Brain (organoid and tissue), 16 donors: ENCODE measurements at places on chromosomes 5 and 9.

- no peak for DNase-seq
These were observed 2.0 kb downstream of the LHX2 start for GRCh38 chr9:124013309-124014210.

DNA sequence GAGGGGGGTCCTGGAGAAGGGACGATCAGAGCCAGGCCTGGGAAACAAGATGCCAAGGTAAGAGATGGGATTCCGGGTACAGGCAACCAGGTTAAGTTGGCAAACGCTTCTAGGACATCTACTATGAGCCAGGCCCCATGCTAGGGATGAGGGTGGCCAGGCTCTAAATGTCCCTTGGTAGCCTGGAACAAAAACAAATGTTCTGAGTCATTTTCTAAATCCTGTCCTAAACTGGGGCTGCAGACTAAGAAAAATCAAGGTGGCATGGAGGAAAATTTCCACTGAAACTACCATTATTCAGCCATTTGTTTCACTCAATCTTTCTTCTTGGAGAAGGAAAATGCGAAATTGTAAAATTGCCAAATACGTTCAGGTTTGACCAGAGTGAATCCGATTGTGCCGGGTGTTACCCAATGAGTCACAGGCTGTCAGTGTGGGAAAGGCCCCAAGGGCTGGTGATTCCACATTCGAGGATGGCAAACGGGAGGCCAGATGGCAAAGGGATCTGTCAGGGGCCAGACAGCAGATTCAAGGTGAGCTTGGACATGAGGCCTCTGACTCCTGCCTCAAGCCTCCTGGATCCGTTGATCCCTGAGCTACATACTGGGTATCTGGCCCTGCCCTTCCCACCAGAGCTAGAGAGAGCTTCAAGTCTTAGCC is 57.6 kb downstream of the PAX5 start:
- DNase-seq = no peak

GRCh38 chr9:17425384-17425783 is 153.5 kb upstream of the SH3GL2 start:
- DNase-seq = no peak

DNA sequence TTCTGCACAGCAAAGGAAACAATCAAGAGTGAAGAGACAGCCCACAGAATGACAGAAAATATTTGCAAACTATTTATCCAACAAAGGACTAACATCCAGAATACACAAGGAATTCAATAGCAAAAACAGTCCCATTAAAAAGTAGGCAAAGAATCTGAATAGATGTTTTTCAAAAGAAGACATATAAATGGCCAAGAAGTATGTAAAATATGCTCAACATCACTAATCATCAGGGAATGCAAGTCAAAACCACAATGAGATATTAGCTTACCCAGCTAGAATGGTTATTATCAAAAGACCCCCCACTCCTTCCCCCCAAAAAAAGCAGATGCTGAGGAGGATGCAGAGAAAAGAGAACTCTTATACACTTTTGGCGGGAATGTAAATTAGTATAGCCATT is 13.4 kb upstream of the OR13C8 start:
- no peak for DNase-seq

DNA sequence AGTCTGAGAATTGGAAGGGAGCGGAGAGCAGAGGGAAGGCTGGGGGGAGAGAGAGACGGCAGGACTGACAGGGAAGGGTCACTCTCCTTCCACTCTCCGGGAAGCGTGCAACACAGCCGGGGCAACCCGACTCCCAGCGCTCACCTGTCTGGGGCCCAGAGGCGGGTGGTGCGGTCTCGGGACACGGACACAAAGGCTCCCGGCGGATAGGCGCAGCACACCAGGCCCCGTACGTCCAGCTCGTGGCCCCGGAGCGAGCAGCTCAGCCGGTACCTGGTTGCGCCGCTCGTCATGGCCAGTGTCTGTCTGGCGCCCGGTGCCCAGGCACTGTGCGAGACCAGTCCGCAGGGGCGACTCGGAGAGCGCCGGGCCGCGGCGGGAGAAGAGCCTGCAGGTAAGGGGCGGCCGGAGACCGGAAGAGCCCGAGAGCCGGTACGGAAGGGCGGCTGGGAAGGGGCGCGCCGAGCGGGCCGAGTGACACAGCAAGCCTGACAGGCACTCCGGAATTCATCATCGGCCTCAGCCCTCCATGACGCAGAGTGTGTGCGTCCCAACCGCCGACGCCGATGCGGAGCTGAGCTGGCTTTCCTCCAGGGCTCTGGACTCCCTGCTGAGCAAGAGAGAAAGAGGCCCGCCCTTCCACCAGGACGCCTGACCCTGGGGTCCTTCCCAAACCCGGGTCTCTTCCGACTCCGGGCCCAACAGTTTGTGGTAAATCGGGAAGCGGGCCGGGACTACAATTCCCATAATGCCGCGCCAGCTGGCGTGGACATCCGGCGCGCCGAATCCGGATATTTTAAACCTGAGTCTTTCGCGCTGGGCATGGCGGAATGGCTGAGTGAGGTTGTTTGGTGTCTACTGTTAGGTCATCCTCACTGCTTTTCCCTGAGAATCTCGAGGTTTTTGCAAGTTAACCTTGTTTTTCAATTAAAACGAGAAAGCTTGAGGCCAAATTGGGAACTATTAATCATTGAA is at the start of gene PLAA:
Gene PLAA (minus strand): TSS at position 490 of the 975 bp plus-strand sequence. CDS start 197 bp downstream, at position 293.
- DNase-seq = peak; percentile 95

GRCh38 chr5:122780296-122780695 is 5.4 kb downstream of the SNX2 start:
- DNase-seq = no peak
